ENCODE measurements at places on chromosomes 3 and 15. TPM values are rescaled to one million over a fixed set of nuclear protein-coding genes. Genes with fewer than 3 reads are reported as not detected.

DNA sequence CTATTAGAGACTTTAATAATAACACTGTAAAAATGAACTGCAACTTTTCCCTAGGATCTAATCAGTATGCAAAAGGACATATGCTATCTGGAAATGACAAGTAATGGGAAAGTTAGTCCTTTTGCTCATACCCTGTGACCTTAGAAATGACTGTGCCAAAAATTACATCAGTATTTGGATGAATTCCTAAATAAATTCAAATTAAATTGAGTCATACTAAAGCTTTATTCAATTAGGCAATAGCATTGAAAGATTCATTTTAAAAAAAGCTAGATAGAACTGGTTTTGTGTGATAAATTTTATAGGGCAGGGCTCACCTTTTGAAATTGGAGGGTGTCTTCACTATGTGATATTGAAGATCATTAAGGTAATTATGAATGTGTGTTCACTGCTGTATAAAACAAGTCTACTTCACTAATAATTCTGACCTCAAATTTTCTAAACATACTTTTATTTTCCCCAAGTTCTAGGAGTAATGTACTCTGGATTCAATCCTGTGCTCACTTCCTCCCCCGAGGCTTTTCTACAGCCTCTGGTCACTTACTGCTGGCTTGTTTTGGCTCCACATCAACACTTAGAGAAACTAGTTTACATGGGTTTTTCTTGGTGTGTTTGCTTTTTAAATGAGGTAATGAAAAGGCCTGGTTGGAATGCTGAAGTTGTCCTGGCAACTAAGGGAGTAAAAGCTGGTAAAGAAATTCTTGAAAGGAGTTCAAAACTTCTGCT lies 44.4 kb upstream of the SPTSSB start:
- peak; percentile 76 for DNase-seq

GRCh38 chr3:183490653-183491052 lies 62.2 kb upstream of the MCF2L2 start:
- DNase-seq, result no peak

DNA sequence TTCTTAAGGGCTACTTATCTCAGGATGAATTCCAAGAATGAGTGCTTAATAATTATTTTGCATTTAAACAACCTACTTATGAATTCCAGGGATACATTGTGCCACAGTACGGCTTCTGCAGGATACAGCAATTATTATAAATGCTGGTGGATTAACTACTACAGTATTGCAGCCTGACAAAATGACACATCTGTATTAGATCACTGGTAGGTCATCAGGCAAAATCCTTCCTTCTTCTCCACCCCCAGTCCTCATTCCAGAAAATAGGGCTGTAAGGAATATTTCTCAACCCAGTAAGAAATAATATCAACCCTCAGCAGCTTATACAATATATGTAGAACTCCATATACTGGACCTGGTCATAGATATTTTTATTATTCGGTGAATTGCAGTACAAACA lies 79.3 kb upstream of the RORA start:
- DNase-seq, result no peak

- peak; percentile 69 for DNase-seq
Observed at GRCh38 chr3:152524198-152525140, 255.7 kb downstream of the MBNL1 start.

GRCh38 chr3:23161308-23161707 lies 41.8 kb upstream of the UBE2E2 start:
- no peak for DNase-seq

DNA sequence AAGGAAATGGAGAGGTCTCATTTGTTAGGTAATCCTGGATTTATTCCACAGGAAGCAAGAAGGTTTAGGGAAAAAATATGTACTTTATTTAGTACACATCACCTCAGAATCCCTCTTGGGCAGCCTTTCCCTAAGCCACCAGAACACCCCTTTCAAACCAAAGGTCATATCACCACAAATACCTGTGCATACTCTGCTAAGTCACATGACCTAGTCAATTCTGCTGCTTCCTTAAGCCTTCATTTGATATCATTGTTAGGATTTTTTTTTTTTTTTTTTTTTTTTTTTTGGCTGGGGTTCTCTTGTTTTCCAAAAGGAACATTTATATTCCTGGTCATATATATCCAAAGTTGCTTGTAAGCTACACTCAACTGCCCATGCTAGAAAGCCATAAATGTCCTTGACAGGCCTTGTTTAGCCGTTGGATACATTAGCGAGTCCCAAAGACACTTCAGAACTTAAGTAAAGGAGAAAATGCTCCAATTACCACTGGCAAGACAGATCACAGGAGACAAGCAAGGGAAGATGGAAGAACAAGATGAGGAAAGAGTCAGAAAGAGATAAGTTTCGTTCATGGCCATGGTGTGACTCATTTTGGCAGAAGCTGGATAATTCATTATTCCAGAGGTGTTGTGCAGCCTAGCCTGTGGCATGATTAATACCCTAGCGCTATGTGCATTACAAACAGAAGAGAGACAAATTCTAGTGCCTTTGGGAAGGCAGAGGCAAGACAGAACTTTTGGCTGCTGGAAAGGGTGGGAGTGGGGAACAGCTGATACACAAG lies 155.6 kb upstream of the SLC2A2 start:
- DNase-seq, result peak; percentile 46

- DNase-seq, result peak; percentile 70
Observed at GRCh38 chr15:35444557-35445204, 101.3 kb downstream of the DPH6 start.

DNA sequence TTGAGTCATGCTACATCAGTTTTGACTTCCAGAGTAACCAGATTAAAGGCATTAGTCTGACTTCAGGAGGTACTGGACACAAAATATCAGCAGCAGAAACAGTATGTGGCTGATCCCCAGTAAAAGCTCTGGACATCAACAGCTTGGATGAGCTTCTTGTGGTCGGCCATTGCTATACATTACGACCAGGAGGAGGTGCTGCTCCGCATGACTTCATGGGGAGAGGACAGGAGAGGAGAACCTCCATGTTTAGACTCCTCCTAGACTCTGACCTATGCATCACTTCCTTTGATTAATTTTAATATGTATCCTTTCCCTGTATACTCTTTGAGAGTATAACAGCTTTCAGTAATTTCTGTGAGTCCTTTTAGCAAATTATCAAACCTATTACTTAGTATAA lies 285.6 kb upstream of the ARHGEF26 start:
- DNase-seq, result no peak

DNA sequence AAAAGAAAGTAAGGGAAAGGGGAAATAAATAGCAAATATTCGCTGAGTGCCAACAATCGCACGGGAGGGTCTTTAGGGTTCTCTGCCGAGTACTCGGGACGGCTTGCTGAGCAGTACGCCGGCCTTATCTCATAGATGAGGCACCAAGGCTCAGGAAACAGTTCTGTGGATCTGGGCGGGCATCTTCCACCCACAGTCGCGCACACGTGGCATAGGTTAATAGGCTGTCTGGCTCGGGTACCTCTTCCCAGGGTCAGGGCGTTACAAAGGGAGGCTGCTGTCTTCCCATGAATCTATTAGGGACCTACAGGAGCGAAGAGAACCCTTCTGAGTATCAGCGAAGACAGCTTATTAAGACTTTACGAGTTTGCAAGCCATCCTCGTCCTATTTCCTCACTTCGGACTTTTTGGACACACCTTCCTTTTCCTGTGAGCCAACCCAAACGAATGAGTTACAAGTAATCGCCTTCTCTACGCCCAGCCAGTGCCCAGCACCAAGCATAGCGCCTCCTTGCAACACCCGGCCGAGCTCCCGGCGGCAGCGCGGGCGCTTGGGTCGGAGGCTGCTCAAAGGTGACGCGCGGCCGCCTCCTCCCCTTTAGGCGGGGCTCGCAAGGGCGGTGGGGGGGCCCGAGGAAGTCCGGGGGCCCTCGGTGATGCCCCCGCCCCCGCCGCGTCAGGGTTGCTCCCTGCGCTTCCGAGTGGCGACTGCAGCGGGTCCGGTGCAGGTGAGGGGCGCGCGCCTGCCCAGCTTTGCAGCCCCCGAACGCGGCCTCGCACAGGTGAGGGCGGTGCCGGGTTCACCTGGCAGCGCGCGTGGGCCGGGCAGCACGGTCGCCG lies at the start of gene MCTP2:
TSS of gene MCTP2 (plus strand) at position 679 of the 840 bp plus-strand sequence. CDS start 66,705 bp downstream, outside the sequence.
- peak; percentile 94 for DNase-seq

DNA sequence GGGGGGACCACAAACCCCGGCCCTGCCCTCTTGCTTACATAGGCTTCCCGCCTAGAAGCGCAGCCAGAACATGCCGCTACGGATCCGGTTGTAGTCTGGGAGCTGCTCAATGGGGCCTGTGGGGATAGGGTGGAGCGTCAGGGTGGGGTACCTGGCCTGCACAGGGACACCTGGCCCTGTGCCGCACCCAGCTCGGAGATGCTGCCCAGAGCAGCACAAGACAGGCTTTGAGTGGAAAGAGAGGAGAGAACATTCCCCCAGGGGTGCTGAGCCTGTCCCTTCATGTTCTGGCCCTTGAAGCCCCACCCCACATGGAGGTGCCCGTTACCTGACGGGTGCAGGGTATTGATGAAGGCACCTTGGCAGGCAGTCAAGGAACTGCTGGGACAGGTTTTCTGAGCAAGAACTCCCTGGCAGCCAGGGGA lies 4.0 kb upstream of the COL7A1 start:
- no peak for DNase-seq

DNA sequence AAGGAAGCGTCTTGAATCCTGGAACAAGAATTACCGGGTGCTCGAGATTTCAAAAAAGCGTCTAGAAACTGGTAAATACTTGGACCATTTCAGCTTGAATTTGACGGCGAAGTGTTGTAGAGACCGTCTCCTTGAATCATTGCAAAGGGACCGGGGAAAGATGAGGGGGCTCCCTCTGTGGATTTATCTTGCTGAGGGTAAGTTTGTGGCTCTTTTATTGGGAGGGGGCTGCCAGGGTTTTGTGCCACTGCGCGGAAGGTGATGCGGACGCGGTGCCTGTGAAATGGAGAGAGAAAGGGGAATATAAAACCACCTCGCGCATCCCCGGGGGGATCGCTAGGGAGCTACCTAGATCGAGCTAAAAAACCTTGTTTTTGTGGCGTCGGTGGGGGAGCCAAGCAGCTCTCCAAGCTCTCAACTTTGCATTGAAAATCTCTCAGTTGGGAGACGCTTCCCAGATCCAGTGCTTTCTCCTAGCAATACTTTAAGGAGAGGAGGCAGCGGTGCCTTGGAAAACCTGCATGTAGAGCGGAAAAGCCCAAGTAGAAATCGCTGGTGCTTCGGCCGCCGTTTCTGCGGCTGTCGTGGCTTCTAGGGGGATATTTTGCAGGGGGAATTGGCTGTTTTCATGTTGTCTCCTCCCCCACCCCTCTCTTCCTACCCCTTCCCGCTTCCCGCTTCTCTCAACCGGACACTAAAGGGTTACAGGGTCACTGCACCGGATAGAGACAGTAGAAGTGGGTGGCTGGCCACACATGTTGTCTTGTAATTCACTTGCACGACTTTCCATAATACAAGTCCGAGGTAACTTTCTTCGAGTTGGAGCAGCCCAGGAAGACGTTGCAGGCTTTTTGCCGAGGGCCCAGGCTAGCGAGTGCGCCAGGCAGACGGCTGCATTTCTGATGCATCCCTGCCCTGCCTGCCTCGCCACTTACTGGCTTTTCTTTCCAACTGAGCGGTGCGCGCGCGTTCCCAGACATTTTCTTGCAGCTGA lies 187.6 kb downstream of the NLGN1 start:
- peak; percentile 12 for DNase-seq

GRCh38 chr3:34386309-34386708 lies 587.9 kb downstream of the PDCD6IP start:
- no peak for DNase-seq

DNA sequence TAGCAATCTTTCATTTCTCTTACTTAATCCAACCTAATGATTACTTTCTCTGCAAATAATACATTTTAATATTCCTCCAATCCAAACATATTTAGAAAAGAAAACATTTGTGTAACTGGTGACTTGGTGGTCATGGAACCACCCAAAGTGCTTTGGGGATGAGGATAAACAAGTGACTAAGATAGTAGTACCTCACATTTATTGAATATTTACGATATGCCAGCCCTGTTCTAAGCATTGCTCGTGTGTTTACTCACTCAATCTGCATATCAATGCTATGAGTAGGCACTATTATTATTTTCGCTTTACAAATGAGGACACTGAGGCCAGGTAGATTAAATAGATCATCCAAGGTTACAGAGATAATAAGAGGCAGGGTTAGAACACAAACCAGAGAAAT lies 189.5 kb downstream of the SHOX2 start:
- DNase-seq, result no peak

GRCh38 chr15:47728426-47728825 lies 11.1 kb downstream of the SEMA6D start:
- DNase-seq, result no peak

- DNase-seq, result no peak
Observed at GRCh38 chr15:42042602-42043400, 22.0 kb upstream of the PLA2G4E start.

DNA sequence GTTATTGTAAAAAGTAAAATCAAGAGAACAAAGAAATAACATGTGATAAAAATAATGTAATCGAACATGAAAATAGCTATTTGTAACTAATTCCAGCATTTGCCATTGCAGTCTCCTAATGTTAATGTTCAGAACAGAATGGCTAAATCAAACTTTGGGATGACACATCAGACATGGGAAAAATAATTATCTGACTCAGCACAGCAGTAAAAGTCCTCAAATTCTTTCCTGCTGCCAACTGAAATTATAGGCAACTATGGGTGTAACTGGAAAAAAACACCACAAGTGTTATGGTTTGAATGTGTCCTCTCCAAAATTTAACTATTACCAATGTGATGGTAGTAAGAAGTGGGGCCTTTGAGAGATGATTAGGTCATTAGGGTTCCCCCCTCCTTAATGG lies 446.7 kb downstream of the C3orf38 start:
- no peak for DNase-seq

DNA sequence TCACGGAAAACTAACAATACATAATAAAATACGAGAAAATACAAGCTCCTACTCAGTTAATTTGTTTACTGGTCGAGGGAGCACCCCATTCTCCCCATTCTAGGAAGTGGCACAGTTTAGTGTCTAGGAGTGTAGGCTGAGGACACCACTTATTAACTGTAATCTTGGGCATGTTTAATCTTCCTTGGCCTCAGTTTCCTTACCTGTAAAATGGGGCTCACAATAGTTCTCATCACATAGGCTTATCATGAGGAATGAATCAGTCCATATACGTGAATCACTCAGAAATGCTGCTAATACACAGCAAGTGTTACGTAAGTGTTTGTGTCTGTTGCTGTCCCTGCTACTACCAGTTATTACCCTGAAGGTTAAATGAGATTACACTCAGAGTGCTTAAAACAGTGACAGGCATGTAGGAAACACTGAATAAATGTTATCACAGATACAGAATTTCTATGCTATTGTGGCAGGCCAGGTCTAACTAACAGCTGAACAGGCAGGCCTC lies 210.2 kb downstream of the OSBPL10 start:
- DNase-seq, result peak; percentile 37

DNA sequence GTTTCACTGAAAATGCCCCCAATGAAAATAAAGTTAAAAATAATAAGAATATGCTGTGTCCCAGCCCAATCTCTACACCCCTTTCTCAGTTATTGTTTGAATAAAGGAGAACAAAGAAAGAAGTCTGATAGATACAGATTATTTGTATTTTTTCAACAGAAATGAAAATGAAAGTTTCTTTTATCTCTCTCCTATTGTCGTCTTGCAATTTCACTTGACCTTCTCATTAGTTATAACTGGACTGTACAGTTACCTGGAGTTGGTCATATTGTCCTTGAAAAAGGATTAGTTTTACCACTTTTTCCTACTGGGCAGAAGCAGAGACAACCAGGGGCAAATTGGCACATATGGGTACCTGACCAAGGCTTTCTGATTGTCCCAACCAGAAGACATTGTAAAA lies 440.0 kb downstream of the PDCD6IP start:
- no peak for DNase-seq

CDHR4 gene
- not detected for total RNA-seq

GOLGA6A gene
- total RNA-seq, result not detected

CPN2 gene
- total RNA-seq, result not detected

CHRNA7 gene
- total RNA-seq, result not detected

IL17RB gene
- 0.32 TPM for total RNA-seq

DAPK2 gene
- total RNA-seq, result 8.2 TPM

FANCD2OS gene
- total RNA-seq, result not detected

FETUB gene
- not detected for total RNA-seq

RPS17 gene
- total RNA-seq, result 1,371 TPM
